CD8-positive, alpha-beta memory T cell (primary cell): ENCODE measurements at places on chromosomes 6 and 20.
A peak's percentile ranks its signal among the peaks of the same experiment; 100 is the strongest.

DNA sequence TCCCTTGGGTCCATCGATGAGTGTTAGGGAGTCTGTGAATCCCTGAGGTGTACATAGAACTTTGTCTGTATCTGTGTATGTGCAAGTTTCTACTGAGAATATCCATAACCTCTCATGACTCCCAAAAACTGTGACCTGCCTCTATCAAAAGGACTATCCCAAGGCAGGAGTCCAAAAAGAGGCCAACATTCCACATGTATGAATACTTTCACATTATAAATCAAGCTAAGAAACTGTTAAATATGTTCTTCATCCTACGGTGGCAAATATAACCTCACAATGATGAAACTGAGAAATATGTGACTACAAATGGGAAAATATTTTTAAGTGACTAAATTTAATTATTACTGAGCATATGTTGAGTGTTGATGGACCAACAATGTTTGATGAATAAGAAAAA lies 16.1 kb upstream of the STX11 start:
- no peak for DNase-seq
- H3K4me1 ChIP-seq: no peaks in the 10 kb centered on the region
- H3K27me3 ChIP-seq: no peaks in the 10 kb centered on the region

DNA sequence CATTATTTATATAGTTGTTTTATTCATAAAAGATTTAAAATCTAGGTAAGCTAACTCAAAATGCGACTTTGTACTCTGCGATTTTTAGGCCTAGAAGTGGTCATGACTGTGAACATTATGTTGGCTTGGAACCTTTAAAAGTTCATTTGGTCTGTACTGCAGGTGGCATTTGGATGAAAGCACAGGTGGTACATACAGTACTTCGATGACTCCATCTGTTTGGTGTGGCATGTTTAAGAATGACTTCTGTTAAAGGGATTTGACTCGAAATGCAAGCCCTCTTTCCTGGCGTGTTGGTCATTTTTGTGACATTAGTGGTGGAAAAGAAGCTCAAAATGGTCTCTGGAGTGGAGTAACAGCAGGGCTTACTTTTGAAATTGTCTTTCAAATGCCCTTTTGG lies 118.1 kb downstream of the UST start:
- no peaks in the 10 kb centered on the region for H3K4me1 ChIP-seq
- H3K27me3 ChIP-seq: no peaks in the 10 kb centered on the region
- H3K27ac ChIP-seq: no peak overlapping the region
- H3K36me3 ChIP-seq: no peaks in the 10 kb centered on the region

- no peaks in the 10 kb centered on the region for H3K27me3 ChIP-seq
- H3K4me3 ChIP-seq: no peak overlapping the region
- no peaks in the 10 kb centered on the region for H3K4me1 ChIP-seq
- DNase-seq: no peak
- peak overlapping the region; percentile 29 for H3K27ac ChIP-seq
Measured at GRCh38 chr6:3195695-3196497, 31.6 kb downstream of the TUBB2B start.

DNA sequence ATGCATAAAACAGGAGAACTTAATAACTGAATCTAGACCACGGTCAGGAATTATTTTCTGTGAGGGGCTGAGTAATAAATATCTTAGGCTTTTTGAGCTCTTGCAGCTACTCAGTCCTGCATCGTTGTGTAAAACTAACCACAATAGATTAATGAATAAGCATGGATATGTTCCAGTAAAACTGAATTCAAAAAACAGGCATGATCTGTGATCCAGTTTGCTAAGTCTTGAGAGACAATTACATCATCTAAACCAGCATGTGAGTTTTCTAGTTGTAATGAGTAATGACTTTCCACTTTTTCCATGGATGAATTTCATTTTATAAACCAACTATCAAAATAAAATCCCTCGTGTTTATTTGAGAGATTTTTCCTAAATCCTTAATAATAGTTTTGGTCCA lies 336.8 kb downstream of the RFPL4B start:
- no peak overlapping the region for H3K4me3 ChIP-seq
- no peak overlapping the region for H3K27ac ChIP-seq
- H3K4me1 ChIP-seq: no peaks in the 10 kb centered on the region
- H3K27me3 ChIP-seq: no peaks in the 10 kb centered on the region
- no peaks in the 10 kb centered on the region for H3K36me3 ChIP-seq

DNA sequence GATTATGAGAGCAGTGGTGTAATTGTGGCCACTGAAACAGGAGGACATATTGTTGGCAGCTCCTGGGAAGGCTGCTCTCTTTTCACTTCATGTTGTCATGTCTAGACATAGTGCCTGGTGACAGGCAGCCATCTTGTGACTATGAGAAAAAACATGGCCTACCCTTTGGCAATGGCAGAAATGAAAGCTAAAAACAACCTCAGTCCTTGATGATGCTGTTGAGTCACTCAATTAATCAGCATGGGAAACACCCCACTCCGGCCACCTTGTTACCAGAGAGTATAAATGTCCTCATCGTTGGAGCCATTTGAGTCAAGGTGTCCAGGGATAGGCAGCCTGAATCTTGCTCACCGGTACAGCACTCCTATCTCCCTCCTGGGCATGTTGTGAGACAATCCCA lies 31.2 kb upstream of the HMGA1 start:
- no peak overlapping the region for H3K27ac ChIP-seq
- H3K4me1 ChIP-seq: no peaks in the 10 kb centered on the region
- no peaks in the 10 kb centered on the region for H3K36me3 ChIP-seq
- DNase-seq: no peak
- H3K4me3 ChIP-seq: no peak overlapping the region

DNA sequence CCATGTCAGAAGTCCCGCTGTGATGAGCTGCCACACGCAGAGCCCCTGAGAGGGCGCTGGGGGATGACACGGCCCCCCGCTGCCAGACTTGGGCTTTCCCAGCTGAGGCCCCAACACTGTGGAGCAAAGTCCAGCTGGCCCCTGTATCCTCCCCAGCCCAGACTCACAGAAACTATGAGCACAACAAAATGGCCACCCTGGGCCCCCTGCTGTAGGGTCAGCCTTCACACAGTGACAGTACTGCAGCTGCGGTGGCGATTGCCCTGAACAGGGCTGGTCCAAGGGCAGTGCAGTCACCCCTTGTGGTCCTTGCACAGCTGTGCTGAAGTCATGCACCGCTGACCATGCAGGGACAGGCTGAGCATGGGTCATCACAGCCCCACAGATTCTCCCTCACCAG lies 78.2 kb upstream of the CST7 start:
- no peaks in the 10 kb centered on the region for H3K4me1 ChIP-seq
- no peak overlapping the region for H3K4me3 ChIP-seq
- no peak overlapping the region for H3K27ac ChIP-seq
- no peaks in the 10 kb centered on the region for H3K36me3 ChIP-seq
- DNase-seq: no peak

DNA sequence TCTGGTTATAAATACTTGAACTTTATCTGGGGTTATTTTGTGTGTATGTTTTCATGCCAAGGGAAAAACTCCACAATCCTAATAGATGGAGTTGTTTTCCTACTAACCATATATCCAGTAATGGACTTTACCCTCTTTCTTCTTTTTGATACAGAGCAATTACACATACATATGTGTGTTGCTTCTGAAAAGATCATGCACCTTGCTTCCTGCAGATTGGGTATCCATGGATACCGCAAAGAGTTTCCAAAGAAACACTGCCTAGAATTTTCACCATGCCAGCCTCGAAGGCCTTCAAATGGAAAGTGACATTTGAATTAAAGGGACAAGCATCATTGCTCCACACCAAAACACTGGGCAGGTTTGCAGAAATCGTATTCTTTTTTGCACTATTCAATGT lies 26.8 kb downstream of the HDDC2 start:
- no peaks in the 10 kb centered on the region for H3K4me1 ChIP-seq
- H3K4me3 ChIP-seq: no peak overlapping the region
- H3K27me3 ChIP-seq: no peaks in the 10 kb centered on the region

DNA sequence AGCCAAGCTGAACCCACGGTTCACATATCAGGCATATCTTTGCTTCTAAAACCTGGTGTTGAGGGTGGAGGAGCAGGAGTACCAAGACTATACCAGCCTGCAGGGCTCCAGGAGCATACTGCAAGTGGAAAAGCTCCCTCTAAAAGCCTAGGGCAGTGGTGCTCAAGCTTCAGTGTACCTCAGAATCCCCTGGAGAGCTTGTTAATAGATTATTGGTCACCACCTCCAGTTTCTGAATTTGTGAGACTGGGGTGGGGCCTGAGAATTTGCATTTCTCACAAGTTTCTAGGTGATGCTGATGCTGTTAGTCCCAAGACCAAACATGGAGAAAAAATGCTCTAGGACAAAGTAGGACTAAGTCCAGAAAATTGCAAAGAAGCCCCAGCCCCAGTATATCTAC lies 65.4 kb downstream of the FILIP1 start:
- H3K36me3 ChIP-seq: no peaks in the 10 kb centered on the region
- no peak for DNase-seq
- H3K4me1 ChIP-seq: no peaks in the 10 kb centered on the region
- H3K4me3 ChIP-seq: no peak overlapping the region
- no peaks in the 10 kb centered on the region for H3K27me3 ChIP-seq

DNA sequence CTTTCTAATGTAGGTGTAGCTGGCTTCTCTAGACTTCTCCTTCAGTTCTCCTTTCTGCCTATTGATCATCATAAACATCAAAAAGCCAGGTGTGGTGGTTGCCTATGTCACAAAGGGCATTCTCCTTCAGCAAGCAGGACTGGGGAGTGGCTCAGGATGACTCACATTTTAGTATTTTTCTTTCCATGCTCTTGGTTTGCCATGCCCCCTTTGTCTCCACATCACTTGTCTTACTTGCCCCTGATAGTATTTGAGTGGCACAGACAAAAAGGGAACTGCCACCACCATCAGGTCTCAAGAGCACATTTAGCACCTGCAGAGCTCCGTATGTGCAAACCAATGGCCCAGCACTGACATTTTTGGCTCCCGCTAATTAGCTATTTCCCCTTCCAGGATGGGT lies 698.8 kb downstream of the DHX35 start:
- H3K4me3 ChIP-seq: no peak overlapping the region
- no peaks in the 10 kb centered on the region for H3K27me3 ChIP-seq

- no peak for DNase-seq
- no peak overlapping the region for H3K4me3 ChIP-seq
- H3K4me1 ChIP-seq: no peaks in the 10 kb centered on the region
- peak overlapping the region; percentile 57 for H3K27ac ChIP-seq
- H3K27me3 ChIP-seq: no peaks in the 10 kb centered on the region
Measured at GRCh38 chr20:53161473-53161872, 189.3 kb downstream of the TSHZ2 start.

GRCh38 chr6:148577687-148578488 lies 168.9 kb upstream of the UST start:
- H3K4me3 ChIP-seq: no peak overlapping the region
- no peaks in the 10 kb centered on the region for H3K4me1 ChIP-seq
- peak; percentile 24 for DNase-seq
- H3K36me3 ChIP-seq: no peaks in the 10 kb centered on the region
- no peaks in the 10 kb centered on the region for H3K27me3 ChIP-seq
